HFFc6 (cell line): ENCODE measurements at places on chromosomes 2 and 18. TPM values are rescaled to one million over a fixed set of nuclear protein-coding genes. Genes with fewer than 3 reads are reported as not detected.

PAX8 gene
- total RNA-seq: 0.85 to 6.7 TPM (median 1.7 TPM) in 3 replicates

ST8SIA5 gene
- 0.23 TPM in 1 of 3 replicates, not detected in the others for total RNA-seq

PARD6G gene
- total RNA-seq: 0.43 to 1.0 TPM (median 0.59 TPM) in 3 replicates

SELENOI gene
- total RNA-seq: 25.7 to 31.4 TPM (median 26.9 TPM) in 3 replicates

CCDC141 gene
- not detected in 3 replicates for total RNA-seq

OXER1 gene
- total RNA-seq: not detected in 3 replicates

KLHL30 gene
- 0.13 TPM in 1 of 3 replicates, not detected in the others for total RNA-seq

FARP2 gene
- 46.4 to 48.8 TPM (median 48.3 TPM) in 3 replicates for total RNA-seq

OTOS gene
- 0.27 TPM in 1 of 3 replicates, not detected in the others for total RNA-seq

SETBP1 gene
- 0.05 to 0.50 TPM (median 0.24 TPM) in 3 replicates for total RNA-seq

SH3RF3 gene
- 2.8 to 4.2 TPM (median 2.9 TPM) in 3 replicates for total RNA-seq

DSG1 gene
- not detected in 2 replicates for total RNA-seq

GKN2 gene
- total RNA-seq: not detected in 3 replicates

SERPINB4 gene
- not detected in 3 replicates for total RNA-seq

CCDC178 gene
- total RNA-seq: not detected in 3 replicates

SPP2 gene
- not detected in 3 replicates for total RNA-seq

SCN2A gene
- total RNA-seq: 0.14 to 0.57 TPM (median 0.18 TPM) in 3 replicates

- peaks cover 6% of the 10 kb centered on the region for H3K27me3 ChIP-seq
- H3K36me3 ChIP-seq: no peaks in the 10 kb centered on the region
- H3K27ac ChIP-seq: no peak overlapping the region
Measured at GRCh38 chr2:166487171-166487570, 6.9 kb downstream of the SCN7A start.

GRCh38 chr18:57230861-57231585 is 84.1 kb downstream of the BOD1L2 start:
- H3K27me3 ChIP-seq: peaks cover 7% of the 10 kb centered on the region
- no peaks in the 10 kb centered on the region for H3K36me3 ChIP-seq
- H3K4me3 ChIP-seq: no peak overlapping the region
- no peak overlapping the region for H3K27ac ChIP-seq

DNA sequence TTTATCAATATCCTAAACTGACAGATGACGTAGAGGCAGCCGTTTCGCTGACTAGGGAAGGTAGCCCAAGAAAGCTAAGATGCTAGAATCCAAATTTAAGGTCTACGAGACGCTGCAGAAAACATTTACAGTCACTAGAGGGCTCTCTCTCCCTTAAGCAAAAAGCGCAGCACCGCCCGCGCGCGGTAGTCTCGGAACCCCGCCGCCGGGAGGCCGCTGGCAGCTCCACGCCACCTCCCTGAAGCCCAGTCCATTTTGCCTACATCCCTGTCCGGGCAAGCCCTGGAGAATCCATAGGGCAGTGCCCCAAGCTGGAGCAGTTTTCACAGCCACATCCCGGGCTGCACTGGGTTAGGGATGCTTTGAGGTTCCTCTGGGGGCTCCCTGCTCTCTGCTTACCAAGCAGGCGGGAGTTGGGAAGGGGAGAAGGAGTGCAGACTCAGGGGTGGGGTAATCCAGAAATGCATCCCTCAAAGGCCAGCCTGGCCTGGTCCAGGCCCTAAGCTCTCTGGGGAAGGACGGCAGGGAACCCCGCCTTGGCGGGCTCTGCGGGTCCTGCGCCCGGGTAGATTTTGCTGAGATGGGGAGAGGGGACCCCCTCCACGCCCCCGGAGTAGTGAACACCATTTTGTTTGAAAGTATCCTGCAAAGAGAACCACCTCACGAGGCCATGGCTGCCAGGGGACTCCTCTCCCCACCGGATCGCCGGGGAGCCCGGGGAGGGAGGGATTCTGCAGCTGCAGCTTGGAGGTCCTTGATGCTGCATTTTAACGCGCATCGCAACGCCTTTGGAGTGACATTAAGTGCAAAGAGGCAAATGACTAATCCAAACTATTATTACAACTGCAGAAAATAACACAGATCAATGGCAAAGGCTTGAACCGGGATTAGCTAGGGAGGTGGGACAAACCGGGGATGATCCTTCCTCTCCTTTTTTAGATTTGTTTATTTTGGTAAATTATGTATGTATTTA is 1.3 kb upstream of the DPYSL5 start:
- no peak overlapping the region for H3K27ac ChIP-seq
- H3K36me3 ChIP-seq: no peaks in the 10 kb centered on the region
- H3K27me3 ChIP-seq: peaks cover 61% of the 10 kb centered on the region

- H3K27ac ChIP-seq: no peak overlapping the region
- peaks cover 9% of the 10 kb centered on the region for H3K27me3 ChIP-seq
- no peaks in the 10 kb centered on the region for H3K36me3 ChIP-seq
- H3K4me1 ChIP-seq: no peaks in the 10 kb centered on the region
Measured at GRCh38 chr18:56489893-56490292, 148.5 kb downstream of the TXNL1 start.

- H3K4me3 ChIP-seq: no peak overlapping the region
- DNase-seq: no peak
- peaks cover 28% of the 10 kb centered on the region for H3K4me1 ChIP-seq
- no peak overlapping the region for H3K27ac ChIP-seq
- no peaks in the 10 kb centered on the region; the same call in none of the 2 replicates for H3K27me3 ChIP-seq
- peaks cover 21% of the 10 kb centered on the region for H3K36me3 ChIP-seq
Measured at GRCh38 chr2:85356186-85356585, 1.6 kb downstream of the ELMOD3 start.

DNA sequence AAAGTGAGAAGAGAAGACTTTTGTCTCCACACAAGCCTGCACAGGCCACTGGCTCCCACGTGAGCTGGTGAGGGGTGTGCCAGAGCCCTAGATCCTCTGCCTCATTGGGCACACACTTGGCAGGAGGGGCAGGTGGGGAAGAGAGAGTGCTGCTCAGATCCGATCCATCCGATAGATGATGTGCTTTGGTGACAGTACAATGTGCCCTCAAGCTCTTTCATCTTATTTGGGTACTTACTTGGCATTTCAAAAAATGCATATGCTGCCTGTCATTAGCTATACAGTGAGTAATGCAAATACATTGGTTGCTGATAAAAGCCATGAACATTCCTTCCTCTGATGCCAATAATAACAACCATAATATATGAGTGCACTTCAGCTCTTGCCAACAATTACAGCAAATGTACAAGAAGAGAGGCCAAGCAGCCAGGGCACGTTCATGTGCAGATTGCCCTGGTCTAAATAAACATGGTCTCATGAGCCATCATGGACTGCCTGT is 255.3 kb downstream of the VAPA start:
- H3K36me3 ChIP-seq: no peaks in the 10 kb centered on the region
- H3K4me1 ChIP-seq: peaks cover 20% of the 10 kb centered on the region
- H3K27me3 ChIP-seq: peaks cover 3% of the 10 kb centered on the region
- H3K4me3 ChIP-seq: no peak overlapping the region

- peaks cover 16% of the 10 kb centered on the region for H3K4me1 ChIP-seq
- peak; percentile 10 for DNase-seq
- H3K4me3 ChIP-seq: peak overlapping the region; percentile 96
- peak overlapping the region; percentile 76 for H3K27ac ChIP-seq
Measured at GRCh38 chr2:156399224-156399949, 36.8 kb upstream of the GPD2 start.

- no peaks in the 10 kb centered on the region for H3K27me3 ChIP-seq
- H3K36me3 ChIP-seq: no peaks in the 10 kb centered on the region
- no peak for DNase-seq
Measured at GRCh38 chr18:62938487-62938886, 223.1 kb downstream of the PHLPP1 start.

DNA sequence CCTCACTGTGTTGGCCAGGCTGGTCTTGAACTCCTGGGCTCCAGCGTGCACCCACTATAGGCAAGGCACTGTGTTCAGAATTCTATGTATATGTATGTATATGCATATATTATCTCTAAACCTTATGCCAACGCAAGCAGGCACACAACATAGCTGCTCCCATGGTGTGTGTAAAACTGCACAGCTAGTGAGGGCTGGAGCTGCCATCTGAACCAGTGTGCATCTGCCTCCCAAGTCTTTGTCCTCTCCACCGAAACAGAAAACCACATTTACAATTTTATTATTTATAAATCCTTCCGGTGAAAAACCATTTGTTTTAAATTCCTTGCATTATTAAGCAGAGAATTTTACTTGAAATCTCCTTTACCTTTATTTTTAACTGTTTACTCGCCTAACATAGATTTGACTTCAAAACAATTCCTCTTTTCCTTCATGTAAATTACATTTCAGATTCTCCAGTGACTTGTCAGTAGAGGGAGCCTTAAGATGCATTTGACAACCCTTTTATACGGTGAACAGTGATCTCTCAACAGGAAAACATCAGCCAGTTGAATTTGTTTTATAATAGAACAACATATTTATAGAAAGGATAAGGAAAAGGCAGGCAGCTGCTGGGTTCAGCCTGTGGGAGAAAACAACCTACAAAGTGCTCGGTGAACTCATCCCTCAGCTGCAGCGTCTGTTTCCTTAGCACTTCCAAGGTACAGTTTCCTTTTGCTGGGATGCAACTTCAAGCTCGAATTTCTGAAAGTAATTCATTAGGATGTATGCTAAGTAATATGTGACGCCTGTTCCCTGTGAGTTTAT is 101.2 kb downstream of the MYT1L start:
- no peaks in the 10 kb centered on the region; the same call in none of the 2 replicates for H3K27me3 ChIP-seq
- no peak overlapping the region for H3K4me3 ChIP-seq
- H3K36me3 ChIP-seq: no peaks in the 10 kb centered on the region
- no peaks in the 10 kb centered on the region for H3K4me1 ChIP-seq

- peaks cover 15% of the 10 kb centered on the region for H3K4me1 ChIP-seq
- H3K27ac ChIP-seq: no peak overlapping the region
- H3K27me3 ChIP-seq: peaks cover 13% of the 10 kb centered on the region
- H3K4me3 ChIP-seq: no peak overlapping the region
Measured at GRCh38 chr2:109433486-109433885, 180.3 kb downstream of the SEPTIN10 start.

- H3K27me3 ChIP-seq: peaks cover 10% of the 10 kb centered on the region
- H3K4me3 ChIP-seq: no peak overlapping the region
- no peak overlapping the region for H3K27ac ChIP-seq
- no peaks in the 10 kb centered on the region for H3K36me3 ChIP-seq
- DNase-seq: no peak
Measured at GRCh38 chr2:8238521-8239230, 443.2 kb upstream of the ID2 start.

GRCh38 chr2:62270728-62271127 is 74.8 kb downstream of the B3GNT2 start:
- H3K36me3 ChIP-seq: peaks cover 7% of the 10 kb centered on the region; the same call in 1 of the 2 replicates
- peaks cover 17% of the 10 kb centered on the region for H3K4me1 ChIP-seq
- no peaks in the 10 kb centered on the region; the same call in 1 of the 2 replicates for H3K27me3 ChIP-seq
- no peak overlapping the region for H3K4me3 ChIP-seq
- H3K27ac ChIP-seq: no peak overlapping the region

GRCh38 chr2:149084924-149085795 is 46.7 kb downstream of the LYPD6B start:
- H3K36me3 ChIP-seq: peaks cover 9% of the 10 kb centered on the region
- no peak overlapping the region for H3K4me3 ChIP-seq
- H3K27ac ChIP-seq: no peak overlapping the region; the same call in 1 of the 2 replicates
- peaks cover 73% of the 10 kb centered on the region for H3K4me1 ChIP-seq
- H3K27me3 ChIP-seq: peaks cover 2% of the 10 kb centered on the region; the same call in 1 of the 2 replicates

DNA sequence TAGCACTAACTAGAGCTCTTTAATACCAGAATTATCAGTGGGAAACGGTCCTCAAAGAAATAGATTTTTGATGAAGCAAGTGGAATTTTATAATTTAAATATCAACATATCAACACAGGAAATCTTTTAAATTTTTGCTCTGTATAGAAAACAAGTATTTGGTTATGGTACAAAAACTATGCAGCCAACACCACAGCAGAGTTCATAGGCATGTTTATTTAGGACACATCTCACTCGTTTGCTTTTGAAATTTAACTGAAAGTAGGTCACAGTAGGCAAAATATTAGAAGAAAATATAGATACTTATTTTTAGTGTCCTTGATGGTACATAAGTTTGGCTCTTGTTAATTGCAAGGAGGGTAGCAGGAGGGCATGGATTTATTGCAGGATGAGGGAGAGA is 34.3 kb upstream of the TANC1 start:
- no peaks in the 10 kb centered on the region for H3K27me3 ChIP-seq
- no peaks in the 10 kb centered on the region for H3K36me3 ChIP-seq
- H3K4me3 ChIP-seq: no peak overlapping the region
- H3K4me1 ChIP-seq: peaks cover 55% of the 10 kb centered on the region
- no peak for DNase-seq

GRCh38 chr2:241546771-241547498 is 11.6 kb upstream of the BOK start:
- no peaks in the 10 kb centered on the region for H3K36me3 ChIP-seq
- peak; percentile 92 for DNase-seq
- no peaks in the 10 kb centered on the region for H3K27me3 ChIP-seq

DNA sequence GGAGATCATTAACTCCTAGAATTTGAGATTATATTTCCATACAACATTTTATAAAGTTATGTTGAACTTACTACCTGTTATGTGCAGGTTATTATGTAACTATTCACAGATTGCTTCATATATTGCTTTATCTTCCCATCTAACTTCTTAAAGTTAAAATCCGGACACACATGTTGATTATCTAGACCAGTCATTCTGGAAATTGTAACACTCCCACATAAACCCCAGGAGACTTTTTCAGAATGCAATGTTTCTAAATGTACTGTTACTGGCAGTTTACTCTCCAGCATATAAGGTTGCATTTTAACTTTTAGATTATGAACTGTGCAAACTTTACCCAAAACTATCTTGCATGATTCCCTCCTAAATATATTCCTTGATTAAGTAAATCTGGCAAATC is 70.5 kb upstream of the FAM117B start:
- no peak for DNase-seq
- no peak overlapping the region for H3K4me3 ChIP-seq
- H3K27ac ChIP-seq: no peak overlapping the region
- no peaks in the 10 kb centered on the region for H3K27me3 ChIP-seq

GRCh38 chr2:134146620-134147019 is 107.3 kb upstream of the MGAT5 start:
- H3K27ac ChIP-seq: peak overlapping the region; percentile 77
- H3K4me3 ChIP-seq: peak overlapping the region; percentile 27
- H3K27me3 ChIP-seq: peaks cover 3% of the 10 kb centered on the region
- DNase-seq: peak; percentile 58
- H3K36me3 ChIP-seq: peaks cover 40% of the 10 kb centered on the region

GRCh38 chr2:180205621-180206235 is 198.6 kb upstream of the CWC22 start:
- no peak for DNase-seq
- H3K4me3 ChIP-seq: no peak overlapping the region
- H3K4me1 ChIP-seq: peaks cover 44% of the 10 kb centered on the region

DNA sequence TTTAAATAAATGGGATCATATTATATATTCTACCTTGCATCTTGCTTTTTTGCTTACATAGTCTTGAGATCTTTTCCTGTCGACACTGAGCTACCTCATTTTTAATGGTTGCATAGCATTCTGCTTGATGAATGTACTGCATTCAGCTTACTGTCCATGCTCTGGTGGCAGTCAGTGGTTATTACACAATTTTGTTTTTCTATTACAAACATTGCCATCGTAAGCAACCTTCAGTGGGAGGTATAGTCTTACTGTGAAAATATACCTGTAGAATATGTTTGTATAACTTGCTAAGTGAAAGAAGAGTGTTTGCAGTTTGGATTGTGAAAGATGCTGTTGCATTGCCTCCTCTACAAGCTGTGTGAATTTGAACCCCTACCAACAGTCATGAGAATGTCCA is 43.4 kb downstream of the UBXN4 start:
- H3K36me3 ChIP-seq: peaks cover 62% of the 10 kb centered on the region
- H3K4me3 ChIP-seq: no peak overlapping the region
- H3K27me3 ChIP-seq: peaks cover 2% of the 10 kb centered on the region
- no peak for DNase-seq
- H3K27ac ChIP-seq: no peak overlapping the region
- H3K4me1 ChIP-seq: peaks cover 39% of the 10 kb centered on the region
